T-helper 9 cell (primary cell): ENCODE measurements at places on chromosomes 2 and 18.

DNA sequence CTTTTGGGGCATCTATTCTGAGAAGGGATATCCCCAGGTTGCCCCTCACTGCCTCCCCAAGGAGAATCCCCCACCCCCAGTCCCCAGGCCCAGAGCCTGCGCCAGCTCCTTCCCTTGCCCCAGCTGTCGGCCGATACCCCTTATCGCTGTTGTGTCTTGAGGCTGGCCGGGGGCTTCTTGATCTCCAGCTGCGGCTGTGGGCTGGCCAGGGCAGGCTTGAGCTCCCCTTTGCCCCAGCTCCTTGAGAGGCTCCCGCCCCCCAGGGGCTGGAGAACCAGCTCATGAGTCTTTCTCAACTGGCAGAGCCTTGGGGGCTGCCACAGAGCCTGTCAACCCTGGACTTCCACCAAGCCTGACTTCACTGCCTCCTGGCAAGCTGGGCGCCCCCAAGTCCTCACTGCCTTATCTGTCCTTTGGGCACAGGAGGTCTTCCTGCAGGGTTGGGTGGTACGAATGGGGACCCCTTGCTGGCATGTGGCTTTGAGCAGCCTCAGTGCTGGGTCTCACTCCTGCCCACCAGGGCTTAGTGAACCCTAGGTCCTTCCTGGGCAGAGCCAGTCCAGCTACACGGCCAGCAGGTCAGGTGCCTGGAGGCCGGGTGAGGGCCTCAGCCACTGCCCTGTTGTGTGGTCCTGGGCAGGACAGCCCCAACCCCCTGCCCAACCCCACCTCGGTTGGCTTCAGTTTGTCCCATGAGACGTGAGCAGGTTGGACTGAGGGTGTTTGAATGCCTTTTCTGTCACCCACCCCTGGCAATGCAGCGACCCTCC lies 29.5 kb downstream of the INHBB start:
- DNase-seq, result no peak

DNA sequence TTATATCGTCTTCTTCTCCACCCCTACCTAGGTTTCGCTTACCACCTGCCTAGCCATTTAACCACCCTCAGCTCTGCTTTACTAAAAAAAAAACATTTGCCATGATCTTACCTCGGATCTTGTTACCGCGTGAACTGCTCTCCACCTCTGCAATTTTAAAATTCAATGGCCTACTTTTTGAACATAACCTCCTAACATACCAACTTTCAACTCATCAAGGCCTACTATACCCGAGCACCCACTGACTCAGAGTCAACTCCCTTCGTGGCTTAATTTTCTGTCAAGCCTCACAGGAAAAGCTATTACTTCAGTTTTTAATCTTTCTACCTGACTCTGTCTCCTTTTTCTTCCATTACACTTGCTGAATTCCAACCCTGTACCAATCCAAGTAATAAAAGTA lies 55.7 kb downstream of the ATAD2B start:
- no peak for DNase-seq

DNA sequence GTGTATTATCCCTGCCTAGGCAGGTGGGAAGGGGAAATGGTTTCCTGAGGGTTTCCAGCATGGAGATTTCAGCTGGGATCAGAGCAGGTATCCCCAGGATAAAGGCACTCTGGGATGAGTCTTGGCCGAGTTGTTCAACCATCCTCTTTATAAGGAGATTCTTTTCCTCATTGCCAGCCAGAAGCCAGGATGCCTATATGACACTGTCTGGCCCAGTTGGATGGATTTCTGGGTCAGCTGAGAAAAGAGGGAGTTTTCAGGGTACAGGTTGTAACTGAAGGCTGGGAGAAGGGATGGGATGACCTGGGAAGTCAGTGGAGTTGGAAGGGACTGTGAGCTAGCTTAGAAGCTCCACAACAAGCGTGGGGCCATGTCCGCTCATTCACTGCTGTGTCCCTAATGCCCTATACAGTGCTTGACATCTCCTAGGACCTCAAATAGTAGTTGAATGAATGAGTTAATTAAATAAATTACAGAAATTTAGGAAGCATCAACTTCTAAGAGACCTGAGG lies 8.3 kb downstream of the RHOB start:
- no peak for DNase-seq

DNA sequence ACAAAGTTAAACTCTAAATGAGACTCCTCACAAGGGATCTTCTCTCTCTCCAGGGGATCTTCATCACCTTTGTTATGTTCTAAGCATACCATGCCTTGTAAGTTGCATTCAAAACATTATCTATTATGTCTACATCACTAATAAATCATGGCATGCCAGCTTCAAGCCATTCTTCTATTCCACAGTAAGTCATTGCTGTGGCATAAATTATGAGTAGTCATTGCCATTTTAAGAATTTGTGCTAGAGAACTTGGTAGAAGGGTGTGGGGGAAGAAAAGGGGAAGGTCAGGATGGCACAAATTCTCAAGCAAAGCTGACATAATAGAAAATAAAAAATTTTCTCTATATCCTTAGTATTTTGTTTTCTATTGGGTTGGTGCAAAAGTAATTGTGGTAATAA lies 33.5 kb downstream of the BARD1 start:
- no peak for DNase-seq

GRCh38 chr2:181140414-181140813 lies 160.0 kb downstream of the UBE2E3 start:
- no peak for DNase-seq
